ENCODE measurements at places on chromosomes 11 and 22.

- no peak for DNase-seq
Observed at GRCh38 chr22:21443057-21443734, 24.0 kb upstream of the TMEM191C start.

DNA sequence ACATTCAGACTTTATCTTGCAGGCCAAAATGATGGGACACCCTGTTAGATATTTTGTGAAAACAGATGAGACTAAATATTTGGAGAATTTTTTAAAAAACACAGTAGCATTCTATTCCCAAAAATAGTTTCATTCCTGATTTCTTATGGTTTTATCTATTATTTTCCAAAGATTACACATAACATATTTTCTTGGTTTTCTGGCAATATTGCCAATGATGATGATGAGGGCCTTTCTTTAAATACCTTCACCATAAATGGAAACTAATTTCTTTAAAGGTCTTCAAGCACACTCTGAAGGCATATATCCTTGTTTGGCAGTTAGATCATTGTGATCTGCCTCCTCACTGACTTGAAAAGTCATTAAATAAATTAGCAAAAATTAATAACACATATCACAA, 522.3 kb upstream of the LUZP2 start:
- no peak for DNase-seq

DNA sequence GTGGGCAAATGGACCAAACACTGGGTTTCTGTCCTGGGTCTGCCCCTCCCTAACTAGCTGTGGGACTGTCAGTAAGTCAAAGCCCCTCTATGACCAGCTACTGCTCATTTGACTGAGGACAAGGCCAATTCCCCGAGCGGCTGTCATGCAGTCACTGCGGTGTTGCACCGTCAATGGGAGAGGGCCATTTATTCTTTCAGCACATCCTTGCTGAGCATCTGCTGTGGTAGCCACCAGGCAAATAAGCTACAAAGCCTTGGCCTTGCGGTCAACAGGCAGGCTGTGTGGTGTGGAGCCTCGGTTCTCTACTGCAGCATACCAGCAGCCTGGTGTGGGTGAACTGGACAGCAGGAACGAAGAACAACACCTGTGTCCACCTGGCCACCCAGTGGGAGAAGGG, 25.8 kb upstream of the SERPIND1 start:
- no peak for DNase-seq

DNA sequence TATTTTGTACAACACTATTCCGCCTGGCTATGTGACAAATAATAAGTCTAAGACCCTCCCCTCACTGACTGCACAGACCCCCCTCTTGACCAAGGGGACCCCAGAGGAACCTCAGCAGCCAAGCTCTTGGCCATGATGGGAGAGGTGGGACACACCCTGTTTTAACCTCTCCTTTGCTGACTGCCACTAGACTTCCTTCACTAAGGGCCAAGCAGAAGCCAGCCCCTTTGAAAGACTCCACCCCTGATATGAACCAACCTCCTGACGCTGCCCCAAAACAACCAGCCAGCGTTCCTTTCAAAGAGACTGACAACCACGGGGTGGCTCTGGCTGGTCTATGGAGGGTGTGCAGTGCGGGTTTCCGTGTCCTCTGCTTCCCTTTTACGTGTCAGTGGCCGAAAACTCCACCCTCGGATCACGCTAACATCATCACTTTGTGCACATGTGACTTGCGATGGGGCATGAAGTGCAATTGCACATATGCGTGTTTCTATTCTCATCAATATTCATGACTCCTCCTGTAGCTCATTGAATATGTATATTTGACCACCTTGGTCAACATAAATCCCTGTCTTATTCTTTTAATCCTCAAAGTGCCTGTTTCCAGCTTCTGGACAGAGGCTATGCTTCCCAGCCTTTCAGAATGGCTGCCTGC, 643.9 kb downstream of the TBC1D22A start:
- DNase-seq, result no peak

- peak; percentile 92 for DNase-seq
Observed at GRCh38 chr11:113474362-113475159, 637 bp downstream of the DRD2 start.
